Activated T-cell treated with anti-CD3 and anti-CD28 coated beads, Interleukin-2, amount 50 U/mL, for 1 hour (primary cell): ENCODE measurements at places on chromosomes 11 and 22.

GRCh38 chr22:28822930-28823551 is 22.7 kb upstream of the XBP1 start:
- no peak for DNase-seq

- peak; percentile 70 for DNase-seq
Observed at GRCh38 chr11:45371251-45372115, 85.3 kb upstream of the SYT13 start.

DNA sequence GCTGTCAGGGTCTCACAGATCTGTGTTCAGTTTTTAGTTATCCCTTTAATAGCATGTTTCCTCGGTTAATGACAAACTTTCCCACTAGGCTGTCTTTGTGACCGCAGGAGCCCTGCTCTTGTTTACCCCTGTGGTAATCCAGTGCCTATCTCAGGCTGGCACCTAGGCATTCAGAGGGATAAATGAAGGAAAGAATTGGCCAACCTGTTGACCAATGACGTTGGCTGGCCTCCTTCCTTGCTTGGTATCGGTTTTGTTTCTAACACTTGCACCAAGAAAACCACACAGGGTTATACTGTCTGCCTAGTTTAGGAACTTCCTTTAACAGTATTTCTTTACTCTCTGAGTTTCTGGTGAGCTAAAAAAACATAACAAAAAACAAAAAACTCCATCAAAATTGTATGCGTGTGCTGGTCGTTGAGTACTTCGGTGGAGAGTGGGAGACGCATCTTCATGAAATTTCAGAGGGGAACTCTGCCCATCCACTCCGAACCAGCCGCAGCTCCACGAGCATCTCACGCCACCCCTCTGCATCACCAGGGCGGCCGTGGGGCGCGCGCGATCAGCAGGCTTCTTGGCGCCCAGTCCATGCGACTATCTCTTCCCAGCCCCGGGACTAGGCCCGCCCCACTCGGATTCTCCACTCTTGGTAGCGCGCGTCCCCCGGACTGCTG is 563 bp upstream of the ENDOD1 start:
- no peak for DNase-seq

- DNase-seq: peak; percentile 75
Observed at GRCh38 chr11:65588199-65589054, 7.2 kb downstream of the KCNK7 start.
